CD14-positive monocyte (primary cell): ENCODE measurements at places on chromosomes 6 and 20.

- H3K4me1 ChIP-seq = no peaks in the 10 kb centered on the region
- no peak overlapping the region for H3K4me3 ChIP-seq
- no peaks in the 10 kb centered on the region for H3K36me3 ChIP-seq
These were observed 99.7 kb upstream of the PLCB4 start for GRCh38 chr20:8969146-8969583.

DNA sequence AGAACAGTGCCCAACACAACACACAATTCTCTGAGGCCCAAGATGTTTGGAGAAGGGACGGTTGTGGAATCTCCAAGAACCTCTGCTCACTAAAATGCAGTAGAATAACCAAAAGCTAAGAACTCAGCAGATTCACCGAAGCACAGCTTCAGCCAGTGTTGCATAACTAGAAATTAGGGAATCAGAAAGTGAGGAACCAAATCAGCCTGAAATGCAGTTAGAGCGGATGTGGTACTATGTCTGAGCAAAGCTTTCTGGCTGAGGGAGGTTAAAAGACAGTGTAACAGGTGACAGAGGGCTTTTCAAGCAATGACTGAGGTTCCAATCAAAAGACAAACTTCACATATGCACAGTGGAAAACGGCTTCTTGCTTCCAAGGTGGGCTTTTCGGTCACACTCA lies 197.9 kb upstream of the KCNK16 start:
- no peak for DNase-seq
- H3K27ac ChIP-seq = no peak overlapping the region
- H3K4me3 ChIP-seq = no peak overlapping the region
- H3K36me3 ChIP-seq = no peaks in the 10 kb centered on the region
- peaks cover 2% of the 10 kb centered on the region for H3K27me3 ChIP-seq

DNA sequence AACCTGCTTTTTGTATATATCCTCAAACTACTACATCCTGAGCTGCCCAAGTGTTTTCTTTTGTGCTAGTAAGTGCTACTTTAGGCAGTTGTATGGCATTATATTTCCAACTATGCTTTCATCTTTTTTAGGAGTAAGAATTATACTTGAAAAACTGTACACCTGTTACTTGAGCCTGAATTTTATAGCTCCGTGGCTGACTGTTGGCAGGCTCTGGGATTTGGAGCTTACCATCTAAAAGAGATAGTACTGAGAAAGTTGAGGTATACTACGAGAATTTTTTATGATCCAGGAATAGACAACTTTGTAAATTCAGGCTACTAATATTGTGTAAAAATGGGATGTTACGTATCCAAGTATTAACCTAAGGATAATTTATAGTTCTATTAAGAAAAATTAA lies 32.4 kb downstream of the RNF217 start:
- H3K4me3 ChIP-seq = no peak overlapping the region
- H3K27me3 ChIP-seq = no peaks in the 10 kb centered on the region
- H3K36me3 ChIP-seq = peaks cover 2% of the 10 kb centered on the region
- no peak for DNase-seq
- H3K27ac ChIP-seq = no peak overlapping the region

DNA sequence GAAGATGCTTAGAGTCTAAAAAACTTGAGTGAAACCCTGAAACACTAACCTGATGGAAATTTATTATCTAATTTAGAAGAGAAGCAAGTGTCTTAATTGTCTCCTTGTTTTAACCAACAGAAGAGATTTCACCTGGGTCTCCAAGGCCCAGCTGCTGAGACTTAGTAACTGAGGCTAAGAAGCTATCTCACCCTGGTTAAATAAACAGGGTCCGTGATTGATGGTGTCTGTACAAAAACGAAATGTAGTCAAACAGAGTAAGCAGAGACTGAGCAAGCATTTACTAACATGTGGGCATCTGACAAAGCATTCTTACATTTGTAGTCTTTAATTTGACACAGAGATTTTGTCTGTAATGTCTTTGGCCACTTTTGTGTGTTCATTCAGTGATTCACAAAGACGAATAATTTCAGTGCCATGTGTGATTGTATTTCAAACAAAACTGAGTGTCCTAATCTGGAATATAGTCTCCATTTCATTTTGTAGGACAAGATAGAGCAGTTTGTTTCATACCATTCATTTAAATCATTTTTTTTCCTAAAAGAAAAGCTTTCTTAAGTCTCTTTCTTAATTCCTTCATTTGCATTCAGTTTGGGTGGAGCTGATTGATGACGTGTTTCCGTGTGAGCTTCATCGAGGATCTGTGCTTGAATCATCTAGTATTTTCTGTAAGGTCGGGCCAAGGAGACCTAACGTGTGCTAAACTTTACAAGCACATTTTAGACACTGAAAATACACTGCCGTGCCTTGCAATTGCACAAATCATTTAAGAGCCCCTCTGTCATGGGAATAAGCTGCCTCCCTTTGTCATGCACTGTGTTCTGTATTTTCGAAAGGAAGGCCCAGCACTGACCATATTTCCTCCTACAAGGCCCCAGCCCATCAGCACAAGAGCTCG lies 170.6 kb upstream of the QKI start:
- no peak for DNase-seq
- H3K27ac ChIP-seq = no peak overlapping the region
- H3K4me1 ChIP-seq = no peaks in the 10 kb centered on the region
- no peaks in the 10 kb centered on the region for H3K27me3 ChIP-seq
- H3K4me3 ChIP-seq = no peak overlapping the region

- no peak overlapping the region for H3K27ac ChIP-seq
- no peaks in the 10 kb centered on the region for H3K4me1 ChIP-seq
- no peak overlapping the region for H3K4me3 ChIP-seq
- no peaks in the 10 kb centered on the region for H3K27me3 ChIP-seq
- H3K36me3 ChIP-seq = no peaks in the 10 kb centered on the region
These were observed 233.3 kb upstream of the ECI2 start for GRCh38 chr6:4368649-4369048.

DNA sequence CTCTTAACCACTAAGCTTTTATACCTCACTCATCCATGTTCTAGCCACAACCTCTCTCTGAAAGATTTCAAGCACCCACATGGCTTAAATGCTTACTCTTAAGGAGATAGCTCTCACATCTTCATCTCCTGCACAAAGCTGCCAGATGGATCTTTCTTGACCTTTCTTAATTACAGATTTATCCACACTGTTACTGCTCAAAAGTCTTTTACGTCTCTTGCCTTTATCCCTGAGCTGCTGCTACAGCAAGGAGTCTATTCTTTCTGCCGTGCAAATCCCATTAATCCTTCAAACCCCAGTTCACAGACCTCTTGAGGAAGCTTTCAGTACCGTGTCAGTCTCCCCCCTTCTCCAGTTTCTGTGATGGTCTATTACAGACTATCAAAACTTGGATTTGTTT lies 54.6 kb downstream of the B4GALT5 start:
- H3K4me1 ChIP-seq = no peaks in the 10 kb centered on the region
- DNase-seq = no peak
- H3K27me3 ChIP-seq = no peaks in the 10 kb centered on the region

DNA sequence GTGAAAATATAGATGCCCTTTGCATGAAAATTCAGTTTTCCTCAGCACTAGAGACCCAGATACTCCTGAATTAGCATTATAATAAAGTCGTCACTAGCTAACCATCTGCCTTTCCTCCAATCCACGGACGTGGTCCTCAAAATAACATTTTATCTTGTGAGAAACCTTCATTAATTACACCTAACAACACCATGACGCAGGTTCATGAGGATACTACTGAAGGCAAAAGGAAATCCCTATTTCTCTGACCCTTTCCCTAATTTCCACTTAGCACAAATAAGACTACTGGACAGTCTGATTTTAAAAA lies 1.3 kb upstream of the PNISR start:
- no peak for DNase-seq
- peaks cover 19% of the 10 kb centered on the region for H3K4me1 ChIP-seq
- peaks cover 7% of the 10 kb centered on the region for H3K36me3 ChIP-seq
- peak overlapping the region; percentile 99 for H3K4me3 ChIP-seq
- H3K27ac ChIP-seq = no peak overlapping the region

- no peaks in the 10 kb centered on the region for H3K27me3 ChIP-seq
- DNase-seq = no peak
- H3K36me3 ChIP-seq = no peaks in the 10 kb centered on the region
- H3K4me3 ChIP-seq = no peak overlapping the region
- no peak overlapping the region for H3K27ac ChIP-seq
- H3K4me1 ChIP-seq = no peaks in the 10 kb centered on the region
These were observed 94.7 kb downstream of the TMEM242 start for GRCh38 chr6:157228426-157229131.

GRCh38 chr6:163381118-163381756 lies 33.3 kb upstream of the QKI start:
- no peaks in the 10 kb centered on the region for H3K36me3 ChIP-seq
- H3K4me1 ChIP-seq = peaks cover 12% of the 10 kb centered on the region
- DNase-seq = no peak
- no peak overlapping the region for H3K27ac ChIP-seq

GRCh38 chr6:37109714-37110499 lies 60.0 kb upstream of the PIM1 start:
- H3K4me3 ChIP-seq = no peak overlapping the region
- no peaks in the 10 kb centered on the region for H3K36me3 ChIP-seq
- no peaks in the 10 kb centered on the region for H3K4me1 ChIP-seq
- DNase-seq = no peak
- no peak overlapping the region for H3K27ac ChIP-seq

DNA sequence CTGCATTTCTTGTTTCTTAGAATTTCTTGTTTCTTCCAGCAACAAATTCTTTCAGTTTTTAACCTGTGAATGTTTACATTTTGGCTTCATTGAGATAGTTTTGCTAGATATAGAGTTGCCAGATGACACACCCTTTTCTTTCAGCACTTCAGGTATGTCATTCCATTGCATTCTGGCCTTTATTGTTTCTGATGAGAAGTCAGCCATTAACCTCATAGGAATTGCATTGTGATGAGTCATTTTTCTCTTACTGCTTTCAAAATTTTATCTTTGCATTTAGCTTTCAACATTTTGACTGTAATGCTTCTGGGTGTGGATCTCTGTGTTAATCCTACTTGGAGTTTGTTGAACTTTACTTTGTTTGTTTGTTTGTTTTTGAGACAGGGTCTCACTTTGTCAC lies 440.3 kb upstream of the HS3ST5 start:
- H3K36me3 ChIP-seq = no peaks in the 10 kb centered on the region
- no peaks in the 10 kb centered on the region for H3K27me3 ChIP-seq
- no peak overlapping the region for H3K27ac ChIP-seq

- no peak overlapping the region for H3K27ac ChIP-seq
- DNase-seq = no peak
- H3K36me3 ChIP-seq = peaks cover 16% of the 10 kb centered on the region
- H3K27me3 ChIP-seq = no peaks in the 10 kb centered on the region
- H3K4me3 ChIP-seq = no peak overlapping the region
These were observed 123.5 kb downstream of the GMPR start for GRCh38 chr6:16361861-16362260.

- no peak overlapping the region for H3K27ac ChIP-seq
- no peaks in the 10 kb centered on the region for H3K27me3 ChIP-seq
- no peak for DNase-seq
- H3K36me3 ChIP-seq = peaks cover 6% of the 10 kb centered on the region
These were observed 76.3 kb downstream of the JARID2 start for GRCh38 chr6:15322184-15322583.

DNA sequence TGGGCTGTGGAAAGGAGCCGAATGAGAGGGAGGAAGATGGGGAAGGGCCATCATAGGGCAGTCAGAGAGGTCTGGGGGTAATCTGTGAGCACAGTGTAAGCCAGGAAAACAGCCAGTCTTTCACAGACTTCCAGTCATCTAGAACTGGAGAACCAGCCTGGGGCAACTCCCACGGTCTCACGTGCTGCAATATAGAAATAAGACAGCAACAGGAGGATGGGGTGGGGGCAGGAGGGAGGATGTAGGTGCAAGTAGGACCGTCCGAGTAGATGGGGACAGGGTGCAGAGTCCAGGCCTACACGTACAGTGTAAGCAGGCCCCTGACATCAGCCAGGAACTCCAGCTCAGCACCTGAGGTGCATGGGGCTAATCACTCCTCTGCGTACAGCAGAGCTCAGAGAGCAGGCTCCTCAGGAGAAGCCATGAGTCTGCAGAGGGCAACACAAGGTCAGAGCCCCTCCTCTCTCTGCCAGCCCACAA lies 58.2 kb upstream of the TNFAIP3 start:
- H3K4me3 ChIP-seq = no peak overlapping the region
- no peak for DNase-seq
- H3K4me1 ChIP-seq = peaks cover 22% of the 10 kb centered on the region
- H3K27me3 ChIP-seq = no peaks in the 10 kb centered on the region
- no peaks in the 10 kb centered on the region for H3K36me3 ChIP-seq

- no peaks in the 10 kb centered on the region for H3K27me3 ChIP-seq
- H3K36me3 ChIP-seq = no peaks in the 10 kb centered on the region
- H3K27ac ChIP-seq = no peak overlapping the region
- no peak overlapping the region for H3K4me3 ChIP-seq
These were observed 388.2 kb upstream of the CITED2 start for GRCh38 chr6:139762587-139763031.

DNA sequence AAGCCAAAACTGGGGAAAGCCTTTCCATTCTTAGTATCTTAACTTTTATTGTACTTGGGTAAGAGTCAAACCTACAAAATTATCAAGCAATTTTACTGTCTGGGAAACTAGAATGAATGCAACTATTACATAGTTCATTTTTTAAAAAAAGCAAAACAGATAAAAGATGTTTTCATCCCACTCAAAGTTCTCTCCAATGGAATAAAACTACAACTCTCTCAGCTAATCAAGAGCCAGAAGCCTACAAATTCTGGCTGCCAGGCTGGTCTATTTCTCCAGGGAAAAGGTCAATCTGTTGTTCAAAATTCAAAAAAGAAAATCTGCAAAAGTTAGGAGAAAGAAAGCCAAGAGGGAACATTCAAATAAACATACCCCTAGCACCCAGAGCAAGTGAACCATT lies 56.2 kb downstream of the COL12A1 start:
- no peaks in the 10 kb centered on the region for H3K36me3 ChIP-seq
- DNase-seq = no peak
- no peak overlapping the region for H3K4me3 ChIP-seq
- H3K27me3 ChIP-seq = no peaks in the 10 kb centered on the region
- no peaks in the 10 kb centered on the region for H3K4me1 ChIP-seq

DNA sequence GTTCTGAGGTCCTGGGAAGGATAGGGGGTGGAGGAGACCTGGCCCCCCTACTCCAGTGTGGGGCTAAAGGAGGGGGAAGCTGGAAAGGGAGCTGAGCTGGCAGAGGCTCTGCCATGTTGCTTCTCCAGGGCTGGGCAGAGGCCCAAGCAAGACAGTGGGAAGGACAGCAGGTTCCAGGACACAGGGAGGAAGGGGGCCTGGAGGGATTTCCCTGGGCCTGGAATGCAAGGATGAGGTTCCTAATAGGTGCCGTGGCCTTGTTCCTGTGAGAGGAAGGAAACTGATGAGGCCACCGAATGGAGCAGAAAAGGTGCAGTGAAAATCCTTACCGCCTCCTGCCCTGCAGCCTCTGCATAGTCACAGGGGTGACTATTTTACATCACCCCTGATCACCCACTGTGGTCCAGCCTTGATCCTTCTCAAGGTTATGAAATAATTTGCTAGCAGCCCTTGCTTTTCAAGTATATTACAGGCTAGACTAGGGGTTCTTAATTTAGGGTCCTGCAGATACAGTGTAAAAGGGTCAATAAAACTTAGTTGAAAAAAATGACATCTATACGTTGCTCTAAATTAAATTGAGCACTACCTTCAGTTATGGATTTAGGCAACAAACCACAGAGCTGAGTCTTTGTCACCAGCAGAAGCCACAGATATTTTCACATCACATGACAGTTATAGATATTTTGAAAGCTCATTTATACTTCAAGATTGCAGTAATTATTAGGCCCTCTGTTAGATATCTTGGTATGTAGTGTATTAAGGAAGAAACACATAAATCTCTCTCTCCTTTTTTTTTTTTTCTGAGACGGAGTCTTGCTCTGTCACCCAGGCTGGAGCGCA lies 45.7 kb upstream of the RNF24 start:
- H3K27ac ChIP-seq = peak overlapping the region; percentile 73
- DNase-seq = peak; percentile 36
- peaks cover 80% of the 10 kb centered on the region for H3K4me1 ChIP-seq
- H3K4me3 ChIP-seq = no peak overlapping the region
- no peaks in the 10 kb centered on the region for H3K36me3 ChIP-seq
- no peaks in the 10 kb centered on the region for H3K27me3 ChIP-seq
